ENCODE measurements at places on chromosomes 3 and 15. TPM values are rescaled to one million over a fixed set of nuclear protein-coding genes. Genes with fewer than 3 reads are reported as not detected.

MAGI1 gene
- 46.5 TPM for total RNA-seq

- DNase-seq, result no peak
Measured at GRCh38 chr15:92073044-92073785, 219.7 kb downstream of the SLCO3A1 start.

- no peak for DNase-seq
Measured at GRCh38 chr3:140442621-140443020, 235.2 kb upstream of the TRIM42 start.

- DNase-seq, result no peak
Measured at GRCh38 chr3:99031778-99032177, 130.3 kb upstream of the DCBLD2 start.

- no peak for DNase-seq
Measured at GRCh38 chr15:50249704-50250103, 15.8 kb downstream of the HDC start.

GRCh38 chr3:49788056-49788455 is 1.7 kb upstream of the IP6K1 start:
- no peak for DNase-seq
